ENCODE measurements at places on chromosomes 6 and 20. TPM values are rescaled to one million over a fixed set of nuclear protein-coding genes. Genes with fewer than 3 reads are reported as not detected.

The TMEM244 gene
- polyA plus RNA-seq: not detected

DNA sequence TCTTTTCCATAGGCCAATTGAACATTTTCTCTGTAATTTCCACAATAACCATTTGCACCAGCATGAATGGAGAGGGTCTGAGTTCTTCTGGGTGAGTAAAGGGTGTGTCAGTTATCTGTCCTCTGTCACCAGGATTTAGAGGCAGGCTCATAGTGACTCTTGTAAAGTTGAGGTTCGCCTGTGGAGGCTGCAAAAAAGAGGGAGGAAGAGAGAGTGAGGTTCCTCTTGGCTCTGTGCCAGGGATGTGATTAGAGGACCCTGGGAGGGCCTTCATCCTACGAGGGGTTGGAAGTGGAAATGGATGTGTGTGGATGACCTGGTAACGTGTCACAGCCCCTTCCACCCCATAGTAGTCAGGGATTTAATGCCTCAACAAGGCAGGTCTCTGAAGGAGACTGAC, 242.0 kb downstream of the ESR1 start:
- no peak for DNase-seq

DNA sequence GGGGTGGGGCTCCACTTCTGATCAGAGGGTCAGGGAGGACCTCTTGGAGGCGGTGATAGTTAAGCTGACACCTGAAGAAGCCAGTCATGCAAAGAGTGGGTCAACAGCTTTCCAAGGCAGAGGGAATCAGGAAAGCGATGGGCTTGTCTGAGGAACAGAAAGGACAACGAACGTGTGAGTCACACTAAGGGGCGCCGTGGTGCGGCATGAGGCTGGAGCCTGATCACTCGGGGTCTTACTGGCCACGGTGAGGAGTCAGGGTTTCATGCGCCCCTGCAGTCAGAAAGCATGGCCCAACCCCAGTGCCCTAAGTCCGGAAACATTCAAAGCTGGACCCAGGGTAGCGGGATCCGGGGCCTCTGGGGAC, 50.6 kb upstream of the SLC32A1 start:
- no peak for DNase-seq

DNA sequence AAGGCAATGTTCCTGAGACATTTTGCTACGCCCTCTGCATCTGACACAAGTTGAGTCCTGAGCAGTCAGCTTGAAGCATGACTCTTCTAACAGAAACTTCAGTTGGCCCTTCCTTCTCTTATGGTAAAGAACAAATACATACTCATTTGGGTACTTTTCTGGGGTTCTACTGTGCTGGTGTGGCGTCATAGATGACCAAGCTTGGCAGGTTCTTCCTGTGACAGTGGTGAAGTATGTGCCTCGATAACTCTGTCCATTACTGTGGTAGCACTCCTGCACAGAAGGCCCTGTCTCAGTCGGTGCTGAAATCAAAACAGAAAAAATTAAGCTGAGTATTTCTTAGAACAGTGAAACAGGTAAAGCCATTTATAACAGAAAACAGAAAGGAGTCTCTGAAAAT, 152.5 kb downstream of the SLC22A3 start:
- no peak for DNase-seq

DNA sequence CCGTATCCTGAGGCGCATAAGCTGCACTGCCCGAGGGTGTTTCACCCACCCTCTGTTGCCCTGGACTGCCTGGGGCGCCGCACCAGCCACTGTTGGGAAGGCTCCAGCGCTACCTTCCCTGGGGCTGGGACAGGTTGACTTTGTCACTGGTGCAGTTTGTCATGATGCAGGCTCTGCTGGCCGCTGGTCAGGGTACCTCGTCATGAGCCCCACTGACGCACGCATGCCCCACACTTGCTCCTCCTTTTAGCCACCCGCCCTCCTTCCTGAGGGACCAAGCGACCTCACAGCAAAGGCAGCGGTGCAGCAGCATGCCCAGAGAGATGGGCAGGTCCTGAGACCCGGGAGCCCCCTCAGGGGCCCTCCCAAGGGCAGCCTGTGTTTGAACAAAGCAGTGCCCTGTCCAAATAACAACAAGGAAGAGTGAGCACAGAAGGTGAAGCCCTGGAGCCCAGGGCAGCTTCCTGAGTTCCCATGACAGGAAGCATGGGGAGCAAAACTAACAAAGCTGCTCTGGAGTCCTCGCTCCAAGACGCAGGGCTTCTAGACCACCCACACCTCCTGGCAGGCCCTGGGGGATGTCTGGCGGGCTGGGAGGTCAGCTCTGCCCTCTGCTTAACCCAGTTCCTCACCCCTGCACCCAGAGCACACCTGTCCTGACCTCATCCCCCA, 50.1 kb upstream of the SMOC2 start:
- no peak for DNase-seq

DNA sequence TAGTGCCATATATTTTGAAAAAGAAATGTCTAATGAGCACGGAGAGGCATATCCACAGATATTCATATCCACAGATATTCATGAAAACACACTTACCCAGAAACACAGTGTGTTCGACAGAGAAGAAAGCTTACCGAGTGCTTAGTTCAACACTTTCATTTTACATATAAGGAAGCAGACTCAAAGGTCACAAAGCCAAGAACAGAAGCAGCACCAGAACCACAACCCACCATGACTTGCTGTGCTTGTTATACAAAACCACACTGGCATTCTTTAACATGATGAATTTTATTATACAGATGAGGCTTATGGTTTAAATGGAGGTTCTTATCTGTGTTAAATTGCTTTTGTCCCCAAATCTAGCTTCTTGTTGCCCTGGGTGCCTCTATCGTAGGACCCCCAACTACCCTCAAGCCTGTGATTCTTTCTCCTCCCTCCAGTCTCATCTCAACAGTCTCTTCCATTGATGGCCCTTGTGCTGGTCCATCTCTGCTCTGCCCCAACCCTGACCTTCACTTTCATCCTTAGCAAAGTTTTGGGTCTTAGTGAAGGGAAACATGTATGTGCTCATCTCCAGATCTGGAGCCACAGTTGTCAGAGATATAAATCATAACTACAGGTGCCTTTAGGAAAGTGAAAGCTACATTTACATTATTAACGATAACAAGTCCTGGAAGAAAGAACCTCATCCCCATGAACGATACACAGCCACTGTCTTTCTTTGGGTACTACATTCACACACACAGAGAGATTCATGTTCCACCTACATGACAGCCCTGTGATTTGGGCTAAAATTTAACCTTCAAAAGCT, 40.0 kb downstream of the SF3B5 start:
- no peak for DNase-seq

- no peak for DNase-seq
Observed at GRCh38 chr20:11585752-11586352, 331.8 kb upstream of the BTBD3 start.

The KHDC1L gene
- 0.22 TPM for polyA plus RNA-seq

The PREX1 gene
- polyA plus RNA-seq: 0.69 TPM

DNA sequence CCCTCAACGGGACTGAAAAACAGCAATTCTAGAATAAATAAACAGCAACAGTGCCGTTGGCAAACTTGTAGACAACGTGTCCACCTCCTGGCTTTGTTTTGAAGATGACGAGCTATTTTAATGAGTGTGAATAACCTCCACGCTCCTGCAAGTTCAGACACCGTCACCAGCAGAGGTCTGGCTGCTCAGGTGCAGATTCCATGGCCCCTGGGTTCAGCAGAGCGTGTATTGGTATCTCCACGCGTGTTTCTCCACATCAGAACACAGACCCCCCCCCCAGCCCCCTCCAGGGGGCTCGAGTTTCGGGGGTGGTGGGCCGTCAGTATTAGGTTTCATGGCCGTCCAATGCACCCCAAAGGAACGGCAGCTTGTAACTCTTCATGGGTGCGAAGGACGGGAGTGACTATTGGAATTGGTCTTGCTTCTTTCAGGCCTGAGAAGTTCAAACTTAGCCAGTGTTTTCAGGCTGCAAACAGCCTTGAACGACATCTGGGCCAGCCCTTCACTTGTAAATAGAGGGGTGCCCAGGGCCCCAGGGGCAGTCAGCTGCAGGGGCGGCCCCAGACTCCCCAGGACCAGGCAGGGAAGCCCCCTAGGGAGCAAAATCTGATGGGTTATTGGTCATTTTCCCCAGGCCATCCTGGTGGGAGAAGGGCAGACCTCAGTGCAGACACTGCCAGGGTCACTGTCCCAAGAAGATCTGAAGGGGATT, 308.6 kb downstream of the TAF4 start:
- no peak for DNase-seq

The BCAS4 gene
- polyA plus RNA-seq: 37.7 TPM

- no peak for DNase-seq
Observed at GRCh38 chr20:16106191-16106849, 466.9 kb downstream of the KIF16B start.

DNA sequence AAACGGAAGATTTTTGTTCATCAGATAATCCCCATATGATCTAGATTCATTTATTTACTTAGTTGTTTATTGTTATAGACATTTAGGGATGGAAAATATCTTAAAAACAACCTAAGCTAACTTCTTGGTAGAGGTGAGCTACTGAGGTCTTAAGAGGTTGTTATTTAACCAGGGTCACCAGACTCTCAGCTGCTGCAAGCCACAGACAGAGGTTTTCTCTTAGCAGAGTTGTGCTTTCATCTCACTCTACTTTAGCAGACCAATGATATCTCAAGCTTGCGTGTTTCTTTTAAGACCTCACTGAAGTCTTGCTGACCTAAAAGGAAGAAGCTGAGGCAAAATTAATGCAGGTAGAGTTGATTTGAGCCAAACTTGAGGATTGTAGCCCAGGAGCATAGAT, 43.6 kb downstream of the NCOA7 start:
- no peak for DNase-seq

The RAMACL gene
- 0.87 TPM for polyA plus RNA-seq

DNA sequence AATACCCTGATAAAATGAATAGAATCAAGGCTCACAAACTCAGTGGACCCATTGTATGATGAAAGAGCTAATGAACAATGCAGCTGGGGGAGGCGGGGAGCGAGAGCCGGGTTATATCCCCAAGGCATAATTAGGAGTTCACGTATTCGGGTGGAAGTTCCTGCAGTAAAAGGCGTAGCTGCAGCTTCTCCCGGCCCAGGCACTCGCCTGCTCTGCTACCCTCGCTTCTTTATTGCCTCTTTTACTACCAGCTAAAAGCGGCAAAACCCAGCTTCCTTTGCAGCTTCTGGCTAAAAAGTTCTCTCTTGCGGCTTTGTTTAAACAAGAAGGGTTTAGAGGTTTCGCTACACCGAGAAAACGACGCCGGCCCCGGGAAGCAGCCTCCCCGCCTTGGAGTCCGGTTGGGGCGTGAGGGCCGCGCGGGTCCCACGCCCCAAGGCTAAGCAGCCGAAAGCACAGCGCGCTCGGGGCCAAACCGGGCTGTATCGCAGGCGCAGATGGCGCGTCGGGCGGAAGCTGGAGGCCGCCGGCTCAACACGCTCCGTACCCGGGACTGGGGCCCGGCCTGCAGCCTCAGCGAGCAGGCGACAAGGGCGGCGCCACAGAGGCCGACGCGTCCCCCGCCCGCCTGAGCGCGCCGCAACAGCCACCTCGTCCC, 1.6 kb downstream of the ZBTB2 start:
- DNase-seq: no peak

The GNRH2 gene
- polyA plus RNA-seq: not detected

Measured in AG04450 (cell line).